ENCODE measurements at places on chromosomes 12 and 14.

DNA sequence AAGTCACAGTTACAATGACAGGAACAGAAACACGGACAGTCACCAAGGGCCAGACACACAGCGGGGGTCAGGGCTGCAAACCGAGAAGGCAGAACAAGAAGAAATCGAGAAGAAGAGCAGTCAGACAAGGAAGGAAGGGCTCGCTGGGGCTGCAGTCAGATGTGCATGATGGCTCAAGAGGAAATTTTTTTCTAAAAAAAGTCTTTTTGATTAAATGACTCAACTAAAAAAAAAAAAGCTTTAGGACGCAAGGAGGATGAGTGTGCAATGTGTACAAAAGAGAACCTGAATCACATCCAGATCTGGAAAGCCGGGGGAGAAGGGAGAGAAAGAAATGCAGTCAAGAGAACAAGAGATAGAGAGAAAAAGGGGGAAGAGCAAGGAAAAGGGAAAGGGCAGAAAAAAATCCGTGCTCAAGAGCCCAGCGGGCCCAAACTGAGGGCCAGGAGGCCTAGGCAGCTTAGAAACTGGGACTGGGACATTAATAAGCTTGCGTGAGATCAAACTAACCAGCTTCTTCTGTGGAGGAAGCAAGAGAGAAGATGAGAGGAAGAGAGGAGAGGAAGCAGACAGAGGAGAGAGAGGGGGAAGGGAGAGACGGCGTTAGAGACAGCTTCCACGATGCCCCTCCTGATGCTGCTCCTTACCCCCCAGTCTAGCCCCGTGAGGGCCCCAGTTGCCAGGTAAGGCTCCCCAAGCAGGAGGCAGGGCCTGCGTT is 6.7 kb downstream of the IFFO1 start:
- no peak for DNase-seq

DNA sequence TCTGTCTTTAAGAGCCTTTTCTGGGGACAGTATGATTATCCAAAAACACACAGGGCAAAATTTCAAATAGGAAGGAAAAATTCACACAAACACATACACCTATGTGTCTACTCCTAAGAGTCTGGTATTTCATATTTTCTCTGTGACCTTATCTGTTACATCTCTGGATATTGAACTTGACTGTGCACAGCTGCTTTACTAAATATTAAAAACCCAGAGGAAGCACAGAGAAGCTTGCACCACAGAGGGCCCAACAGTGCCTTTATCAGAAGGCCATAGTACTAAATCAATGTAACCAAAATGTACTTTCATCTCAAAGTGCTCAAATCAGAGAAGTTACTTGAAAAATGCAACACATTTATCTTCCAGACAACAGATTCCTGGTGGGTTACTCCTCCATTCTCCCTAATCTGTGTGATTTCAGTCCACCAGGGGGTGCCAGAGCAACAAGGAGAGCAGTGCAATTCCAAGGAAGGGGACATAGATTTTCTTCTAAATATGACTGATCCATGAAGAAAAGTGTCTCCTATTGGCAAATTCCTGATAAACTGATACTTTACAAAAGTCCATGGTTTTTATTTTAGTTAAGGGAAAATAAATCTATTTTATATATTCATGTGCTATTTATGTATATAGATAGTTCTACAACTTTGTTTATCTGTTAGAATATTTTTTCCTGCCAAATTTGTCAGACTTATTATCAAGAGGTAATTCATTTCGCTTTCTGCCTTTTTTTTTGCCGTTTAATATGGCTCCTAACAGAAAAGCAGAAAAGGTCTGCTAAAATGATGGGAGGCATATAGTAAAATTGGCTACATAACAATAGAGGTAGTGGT is 617.6 kb downstream of the LRFN5 start:
- DNase-seq, result no peak

- DNase-seq, result no peak
Measured at GRCh38 chr14:79721399-79722084, 489.8 kb downstream of the DIO2 start.

DNA sequence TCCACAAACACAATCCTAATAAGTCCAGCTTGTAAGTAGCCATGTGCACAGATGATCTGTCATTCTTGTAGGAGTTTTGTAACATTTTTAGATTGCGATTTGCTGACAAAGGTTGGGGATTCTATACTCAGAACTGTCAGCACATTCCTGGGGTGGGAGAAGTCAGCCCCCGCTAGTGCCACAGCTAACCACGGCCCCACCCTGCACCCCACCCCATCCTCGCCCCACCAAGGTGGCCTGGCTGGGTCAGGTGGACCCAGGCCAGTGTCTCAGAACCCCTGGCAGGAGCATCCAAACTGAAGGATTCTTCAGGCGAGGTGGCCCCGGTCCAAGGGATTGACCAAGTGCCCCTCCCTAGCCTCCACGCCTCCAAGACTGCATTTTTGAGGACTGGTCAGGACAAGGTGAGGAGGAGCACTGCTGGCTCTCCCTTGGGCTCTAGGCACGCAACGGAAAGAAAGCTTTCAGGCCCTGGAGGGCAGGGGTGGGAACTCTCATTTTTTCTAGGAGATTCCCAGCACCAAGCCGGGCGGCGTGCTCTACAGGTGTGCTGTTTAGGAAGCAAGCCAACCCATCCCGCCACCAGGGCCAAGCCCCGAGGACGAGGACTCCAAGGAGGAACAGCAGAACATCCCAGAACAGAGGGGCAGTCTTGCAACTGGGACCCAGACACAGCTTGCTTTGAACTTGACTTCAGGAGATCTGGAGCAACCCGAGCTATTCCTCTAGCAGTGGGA is 172.8 kb downstream of the BCL11B start:
- no peak for DNase-seq

All from hematopoietic multipotent progenitor cell treated with erythropoietin and hydrocortisone succinate and interleukin-3 and kit ligand, for 15 days (in vitro differentiated cells).